Astrocyte (in vitro differentiated cells and primary cell): ENCODE measurements at places on chromosomes 16 and 17. TPM values are rescaled to one million over a fixed set of nuclear protein-coding genes. Genes with fewer than 3 reads are reported as not detected.

- no peak overlapping the region for H3K4me3 ChIP-seq
- H3K4me1 ChIP-seq: no peaks in the 10 kb centered on the region
- DNase-seq: no peak
- no peaks in the 10 kb centered on the region for H3K36me3 ChIP-seq
Observed at GRCh38 chr17:51611585-51611984, 351.2 kb downstream of the UTP18 start.

DNA sequence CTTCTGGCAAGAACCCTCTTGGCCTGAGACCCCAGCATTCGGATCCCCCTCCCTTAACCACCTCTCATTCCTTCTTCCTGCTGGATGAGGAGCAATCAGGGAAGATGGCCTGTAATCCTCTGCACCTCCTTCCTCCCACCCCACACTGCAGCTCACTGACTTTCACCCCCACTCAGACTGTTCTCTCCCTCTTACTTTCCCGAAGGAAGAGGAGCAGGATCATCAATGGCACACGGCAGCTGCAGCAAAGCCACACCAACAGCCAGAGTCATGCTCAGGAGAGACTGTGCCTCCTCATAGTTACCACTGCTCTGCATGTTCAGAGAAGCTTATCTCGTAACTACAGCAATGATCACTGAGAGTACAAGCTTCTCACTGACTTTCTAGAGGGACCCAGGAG, 10.1 kb upstream of the TMEM101 start:
- no peak overlapping the region for H3K27ac ChIP-seq
- H3K36me3 ChIP-seq: peaks cover 15% of the 10 kb centered on the region
- H3K4me1 ChIP-seq: no peaks in the 10 kb centered on the region
- no peak for DNase-seq

GRCh38 chr17:17542906-17543635, 46.9 kb upstream of the RASD1 start:
- no peaks in the 10 kb centered on the region for H3K36me3 ChIP-seq
- H3K4me3 ChIP-seq: no peak overlapping the region
- H3K27me3 ChIP-seq: no peaks in the 10 kb centered on the region
- no peak for DNase-seq
- no peak overlapping the region for H3K27ac ChIP-seq

The STAT5A gene
- 0.77 and 1.9 TPM in 2 replicates for total RNA-seq

The TBC1D3I gene
- total RNA-seq: 0.11 and 0.58 TPM in 2 replicates

The TRPV3 gene
- total RNA-seq: 0.16 and 0.22 TPM in 2 replicates

The KRTAP4-5 gene
- not detected in 2 replicates for total RNA-seq

The ETV4 gene
- total RNA-seq: 10.6 and 11.4 TPM in 2 replicates
